Coronary artery (tissue), 2 donors: ENCODE measurements at places on chromosomes 2 and 18.

GRCh38 chr2:206378835-206379234 is 64.5 kb upstream of the ADAM23 start:
- no peak for DNase-seq

GRCh38 chr2:102603904-102604303 is 15.4 kb upstream of the SLC9A2 start:
- DNase-seq: no peak

DNA sequence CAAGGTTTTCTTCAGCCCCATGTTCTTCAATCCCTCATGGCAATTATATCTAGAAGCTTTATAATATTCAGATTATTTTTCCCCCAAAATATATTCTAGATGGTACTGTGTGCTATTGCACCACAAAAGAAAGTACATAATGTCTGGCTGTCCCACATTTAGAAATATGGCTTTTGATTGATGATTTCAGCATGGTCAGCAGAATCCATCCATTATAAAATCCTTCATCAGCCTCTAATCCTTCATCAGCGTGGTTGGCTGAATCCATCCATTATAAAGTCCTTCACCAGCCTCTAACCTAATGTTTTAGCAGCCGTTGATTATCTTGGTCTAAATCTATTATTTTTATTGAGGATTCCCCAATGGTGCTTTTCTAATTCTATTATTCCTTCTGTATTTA is 23.3 kb upstream of the HAAO start:
- DNase-seq: no peak

GRCh38 chr2:200318940-200319435 is 12.5 kb downstream of the SPATS2L start:
- no peak for DNase-seq

GRCh38 chr2:200247494-200247893 is 59.0 kb upstream of the SPATS2L start:
- DNase-seq: no peak

DNA sequence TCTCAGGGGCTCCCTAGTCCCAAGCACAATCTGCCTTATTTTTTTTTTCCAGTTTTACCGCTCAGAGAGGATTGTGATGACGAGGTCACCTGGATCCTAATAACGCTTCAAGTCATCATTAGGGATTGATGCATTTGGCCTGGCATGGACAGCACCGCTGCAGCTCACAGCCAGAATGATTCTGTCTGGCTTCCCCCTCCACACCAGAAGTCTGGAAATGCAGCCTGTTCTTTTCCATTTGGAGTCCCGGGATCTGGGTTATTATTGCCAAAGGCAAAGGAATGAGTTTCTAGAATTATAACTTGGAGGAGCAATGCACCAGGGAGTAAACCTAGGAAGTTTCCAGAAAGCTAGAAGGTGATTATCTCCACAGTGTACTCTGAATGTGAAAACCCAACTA is 81.1 kb upstream of the TAF1B start:
- no peak for DNase-seq

DNA sequence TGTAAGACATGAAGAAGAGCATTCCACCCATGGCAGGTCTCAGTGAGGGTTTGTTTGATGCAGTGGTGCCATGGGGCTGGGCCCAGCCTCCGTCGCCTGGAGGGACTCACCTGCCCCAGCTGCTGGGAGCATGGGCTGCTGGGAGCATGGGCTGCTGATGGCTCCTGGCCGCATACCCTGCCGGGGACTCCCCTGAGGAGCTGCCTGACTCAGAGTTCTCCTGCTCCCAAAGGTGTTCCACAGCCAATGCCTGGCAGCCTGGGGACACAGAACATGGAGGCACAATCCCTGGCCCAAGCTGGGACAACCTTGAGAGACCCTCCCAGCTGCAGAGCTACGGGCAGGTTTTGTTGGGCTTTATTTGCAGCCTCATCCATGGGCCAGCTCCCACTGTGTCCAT is 108.4 kb downstream of the COPS8 start:
- DNase-seq: no peak

DNA sequence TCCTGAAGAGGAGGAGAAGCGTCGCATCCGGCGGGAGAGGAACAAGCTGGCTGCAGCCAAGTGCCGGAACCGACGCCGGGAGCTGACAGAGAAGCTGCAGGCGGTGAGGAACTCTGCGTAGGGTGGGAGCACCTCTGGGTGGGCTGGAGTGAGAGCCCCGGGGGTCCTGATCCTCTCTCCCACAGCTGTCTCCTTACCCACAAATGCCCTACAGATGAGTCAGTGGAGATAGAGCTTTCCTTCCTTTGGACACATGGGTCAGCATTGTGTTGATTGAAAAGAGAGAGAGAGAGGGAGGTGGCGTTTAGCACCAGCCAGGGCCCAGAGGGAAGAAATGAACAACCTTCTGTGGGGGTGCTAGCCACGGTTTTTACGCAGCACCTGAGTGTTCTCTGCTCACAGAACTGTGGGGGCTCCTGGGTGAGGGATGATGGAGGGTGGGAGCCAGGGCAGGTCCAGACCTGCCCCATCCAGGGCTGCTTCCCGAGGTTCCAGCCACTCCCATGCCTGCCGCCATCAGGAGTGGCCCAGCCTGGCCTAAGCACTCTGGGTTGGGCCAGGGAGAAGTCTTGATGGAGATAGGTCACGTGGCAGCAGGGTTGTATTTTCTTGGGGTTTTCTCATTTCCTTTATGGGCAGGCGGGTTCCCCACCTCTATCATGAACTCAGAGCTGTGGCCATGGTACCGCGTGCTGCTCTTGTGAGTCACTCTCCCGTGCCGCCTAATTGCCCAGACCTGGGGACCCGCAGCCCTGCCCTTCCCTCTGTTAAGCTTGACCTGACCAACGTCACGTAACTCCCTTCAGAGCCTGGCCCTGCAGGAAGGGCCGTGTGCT is 16.3 kb downstream of the FOSL2 start:
- DNase-seq: no peak

- DNase-seq: peak; percentile 54
Measured at GRCh38 chr2:2827761-2828221, 496.7 kb upstream of the MYT1L start.

GRCh38 chr2:131044757-131045150 is 48.5 kb downstream of the FAM168B start:
- no peak for DNase-seq

DNA sequence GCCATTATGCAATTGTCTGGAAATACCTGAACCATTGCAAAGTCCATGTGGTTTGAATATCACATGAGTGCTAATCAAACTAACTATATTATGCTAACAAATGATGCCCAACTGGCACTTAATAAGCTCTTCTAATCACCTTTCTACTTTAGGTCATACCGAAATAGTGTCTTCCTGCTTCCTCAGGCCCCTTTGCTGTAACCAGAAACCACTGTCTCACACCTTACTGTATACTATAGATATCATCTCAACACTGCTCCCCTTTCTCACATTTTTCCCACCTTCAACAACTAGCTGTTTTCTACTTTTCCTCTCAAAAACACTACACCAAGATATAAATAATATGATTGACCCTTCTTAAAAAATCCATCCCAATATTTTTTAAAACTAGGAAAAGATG is 633.9 kb downstream of the BCL11A start:
- no peak for DNase-seq

DNA sequence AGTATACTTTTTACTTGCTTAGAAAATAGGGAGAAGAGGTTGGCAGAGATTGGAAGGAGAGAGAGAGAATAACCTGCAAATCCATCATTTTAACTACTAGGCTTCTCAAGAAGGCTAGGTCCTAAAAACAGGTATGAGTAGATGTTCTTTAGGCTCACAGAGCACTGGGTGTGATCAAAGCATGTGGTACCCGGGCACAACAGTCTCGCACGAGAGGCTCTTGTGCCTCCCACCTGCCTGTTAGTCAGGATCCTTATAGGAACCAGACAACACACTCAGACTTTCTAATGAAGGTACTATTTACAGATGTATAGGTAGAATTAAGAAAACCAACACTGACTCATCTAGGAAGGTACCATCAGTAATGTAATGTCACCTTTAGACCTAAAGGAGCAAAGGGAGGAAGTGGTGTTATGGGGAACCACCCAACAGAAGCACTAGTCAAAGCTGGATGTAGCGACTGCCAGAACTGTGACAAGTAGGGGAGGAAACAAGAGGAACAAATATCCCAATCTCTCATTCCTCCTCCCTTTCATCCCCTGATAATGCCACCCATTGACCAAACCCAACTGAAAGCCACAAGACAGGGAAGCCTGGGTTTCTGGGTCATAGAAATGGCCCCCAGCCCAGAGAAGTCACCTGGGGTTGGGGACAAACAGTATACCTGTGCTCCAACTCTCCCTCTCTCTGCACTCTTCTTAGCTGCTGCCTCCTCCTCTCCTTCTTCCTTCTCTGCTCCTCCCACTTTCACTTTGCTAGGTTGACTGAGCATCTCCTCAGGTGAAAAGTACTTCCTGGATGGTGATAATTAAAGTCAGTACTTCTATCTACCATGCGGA is 16.0 kb upstream of the MARCHF4 start:
- DNase-seq: no peak

GRCh38 chr2:218605432-218605831 is 2.3 kb upstream of the PLCD4 start:
- DNase-seq: no peak

DNA sequence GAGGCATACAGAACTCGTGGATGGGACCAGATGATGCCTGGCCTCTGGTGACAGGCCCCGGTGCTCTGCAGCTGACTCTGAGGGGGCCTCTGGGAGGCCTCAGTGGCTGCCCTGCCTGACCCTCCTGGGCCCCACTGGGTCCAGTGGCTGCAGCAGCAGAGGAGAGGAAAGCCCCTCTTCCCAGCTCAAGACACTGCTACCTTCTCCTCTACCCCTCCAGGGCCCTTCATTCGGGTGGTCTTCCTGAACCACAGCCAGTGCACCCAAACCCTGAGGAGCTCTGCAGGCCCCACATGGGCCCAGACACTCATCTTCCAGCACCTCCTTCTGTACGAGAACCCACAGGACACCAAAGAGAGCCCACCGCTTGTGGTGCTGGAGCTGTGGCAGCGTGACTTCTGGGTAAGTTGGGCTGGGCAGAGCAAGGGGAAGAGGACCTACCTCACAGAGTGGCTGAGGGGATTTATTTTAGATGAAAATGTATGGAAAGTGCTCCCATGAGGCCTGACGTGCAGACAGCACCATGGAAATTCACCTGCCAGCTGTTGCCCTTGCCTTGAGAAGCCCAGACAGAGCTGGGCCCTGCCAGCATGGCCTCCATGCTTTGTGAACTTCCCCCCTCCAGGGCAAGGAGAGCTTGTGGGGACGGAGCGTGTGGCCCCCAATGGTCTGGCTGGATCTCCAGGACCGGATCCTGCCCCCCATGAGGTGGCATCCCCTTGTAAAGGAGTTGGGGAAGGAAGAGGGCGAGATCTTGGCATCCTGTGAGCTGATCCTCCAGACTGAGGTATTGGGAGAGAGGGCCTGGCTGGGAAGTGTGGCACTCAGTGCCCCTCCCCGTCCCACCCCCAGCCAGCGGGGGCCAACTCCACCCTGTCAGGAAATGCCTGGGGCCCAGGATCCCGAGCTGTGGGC is 46.3 kb downstream of the LMAN2L start:
- no peak for DNase-seq
